ENCODE measurements at places on chromosomes 1 and 21. TPM values are rescaled to one million over a fixed set of nuclear protein-coding genes. Genes with fewer than 3 reads are reported as not detected.

- no peak for DNase-seq
Measured at GRCh38 chr1:167288390-167289074, 67.8 kb downstream of the POU2F1 start.

DNA sequence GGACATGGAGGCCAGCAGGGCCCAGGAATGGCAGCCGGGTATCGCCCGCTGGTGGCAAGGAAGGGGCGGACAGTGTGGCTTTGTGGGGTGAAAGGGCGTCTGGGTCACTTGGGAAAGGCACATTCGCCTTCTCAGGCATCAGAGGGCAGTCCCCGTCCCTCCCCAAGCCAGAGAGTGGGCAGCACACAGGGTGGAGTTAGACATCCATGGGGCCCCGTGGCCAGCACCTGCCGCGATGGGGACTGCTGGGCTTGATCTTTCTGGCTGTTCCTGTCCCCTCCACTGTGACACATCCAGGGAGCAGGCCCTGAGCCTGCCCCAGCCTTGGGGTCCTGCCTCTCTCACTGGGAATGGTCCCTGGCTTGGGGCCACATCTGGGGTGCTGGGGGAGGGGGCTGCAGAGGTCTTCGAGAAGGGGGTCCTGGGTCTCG, 4.0 kb upstream of the TRPM2 start:
- no peak for DNase-seq

The MPC2 gene
- total RNA-seq = 66.3 TPM

The LCE3D gene
- total RNA-seq = not detected

Data from ureter (tissue), 1 donor.